ENCODE measurements at places on chromosomes 12 and 14.
A peak's percentile ranks its signal among the peaks of the same experiment; 100 is the strongest.

DNA sequence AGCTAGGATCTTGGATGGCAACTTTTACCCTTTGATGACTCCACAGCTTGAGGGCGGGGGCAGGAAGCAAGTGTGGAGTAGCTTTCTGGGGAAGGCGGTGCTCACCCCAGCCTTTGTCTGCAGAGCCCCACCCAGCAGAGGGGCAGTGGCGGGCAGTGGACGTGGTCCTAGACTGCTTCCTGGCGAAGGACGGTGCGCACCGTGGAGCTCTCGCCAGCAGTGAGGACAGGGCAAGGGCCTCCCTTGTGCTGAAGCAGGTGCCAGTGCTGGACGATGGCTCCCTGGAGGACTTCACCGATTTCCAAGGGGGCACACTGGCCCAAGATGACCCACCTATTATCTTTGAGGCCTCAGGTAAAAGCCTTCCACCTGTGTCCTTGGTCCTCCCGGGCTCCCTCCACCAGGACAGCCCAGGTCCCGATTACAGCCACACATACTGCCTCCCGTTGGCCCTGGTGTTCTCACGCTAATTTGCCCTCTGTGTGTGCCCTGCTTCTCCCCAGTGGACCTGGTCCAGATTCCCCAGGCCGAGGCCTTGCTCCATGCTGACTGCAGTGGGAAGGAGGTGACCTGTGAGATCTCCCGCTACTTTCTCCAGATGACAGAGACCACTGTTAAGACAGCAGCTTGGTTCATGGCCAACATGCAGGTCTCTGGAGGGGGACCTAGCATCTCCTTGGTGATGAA, 1.2 kb downstream of the TAPBPL start:
- DNase-seq: no peak

DNA sequence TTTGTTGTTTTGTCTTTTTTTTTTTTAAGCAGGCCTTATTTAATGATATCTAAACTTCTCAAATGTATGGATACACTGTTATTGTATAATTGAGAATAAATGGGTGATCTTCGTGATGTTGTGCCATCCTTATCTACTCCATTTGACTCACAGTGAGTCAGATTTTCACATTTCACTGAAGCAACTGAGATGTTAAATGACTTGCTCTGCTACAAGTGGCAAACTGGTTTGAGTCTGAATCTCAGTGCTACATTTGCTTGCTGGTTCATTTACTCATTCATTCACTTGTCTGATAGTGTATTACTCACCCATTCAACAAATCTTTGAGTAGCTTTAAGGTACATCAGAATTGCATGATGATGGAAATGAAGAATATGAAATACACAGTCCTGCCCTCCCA, 2.6 kb downstream of the KIAA0586 start:
- DNase-seq: peak; percentile 75

GRCh38 chr12:117067638-117068037, 31.6 kb downstream of the TESC start:
- DNase-seq: no peak

DNA sequence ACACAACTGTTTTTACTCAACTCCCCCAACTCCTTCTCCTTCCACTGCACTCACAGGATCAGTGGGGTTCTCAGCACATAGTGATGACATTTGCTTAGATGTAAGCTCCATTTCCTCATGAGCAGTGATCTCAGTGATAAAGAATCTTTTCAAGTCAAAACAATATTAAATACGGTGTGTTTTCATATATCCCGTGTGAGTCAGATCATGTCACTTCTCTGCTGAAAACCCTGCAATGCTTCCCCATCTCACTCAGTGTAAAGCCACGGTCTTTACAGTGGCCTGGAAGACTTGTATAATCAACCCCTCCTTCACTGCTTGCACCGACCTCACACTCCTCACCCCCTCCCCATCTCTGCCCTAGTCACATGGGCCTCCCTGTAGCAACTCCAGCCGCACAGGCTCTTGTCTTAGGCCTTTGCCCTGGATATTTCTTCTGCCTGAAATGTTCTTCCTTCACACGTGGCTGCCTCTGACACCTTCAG, 149.7 kb upstream of the ARHGAP5 start:
- peak; percentile 96 for DNase-seq

DNA sequence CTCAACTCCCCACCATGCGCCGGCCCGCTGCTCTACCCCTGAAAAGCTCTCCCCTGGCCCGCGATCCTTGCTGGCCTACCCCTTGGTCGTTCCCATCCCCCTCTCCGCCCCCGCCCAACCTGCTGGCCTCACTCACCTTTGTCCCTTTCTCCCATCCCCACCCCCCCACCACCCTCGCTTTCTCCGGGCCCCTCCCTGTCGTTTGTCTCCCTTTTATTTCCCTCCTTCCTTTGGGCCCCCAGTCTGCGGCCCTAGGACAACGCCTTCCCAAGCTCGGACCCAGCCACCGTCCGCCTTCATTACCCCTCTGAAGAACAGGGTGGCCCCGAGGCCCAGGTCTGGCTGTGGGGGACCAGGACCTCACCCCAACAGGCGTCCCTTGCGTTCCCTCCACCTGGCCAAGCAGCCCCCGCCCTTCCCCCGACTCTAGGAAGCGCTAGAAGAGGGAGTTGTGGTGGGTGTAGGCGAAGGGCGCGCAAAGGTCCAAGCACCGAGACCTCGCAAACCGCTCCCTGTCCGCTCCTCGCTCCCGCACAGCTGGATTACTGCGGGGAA, 6.9 kb upstream of the SLC7A7 start:
- DNase-seq: no peak

DNA sequence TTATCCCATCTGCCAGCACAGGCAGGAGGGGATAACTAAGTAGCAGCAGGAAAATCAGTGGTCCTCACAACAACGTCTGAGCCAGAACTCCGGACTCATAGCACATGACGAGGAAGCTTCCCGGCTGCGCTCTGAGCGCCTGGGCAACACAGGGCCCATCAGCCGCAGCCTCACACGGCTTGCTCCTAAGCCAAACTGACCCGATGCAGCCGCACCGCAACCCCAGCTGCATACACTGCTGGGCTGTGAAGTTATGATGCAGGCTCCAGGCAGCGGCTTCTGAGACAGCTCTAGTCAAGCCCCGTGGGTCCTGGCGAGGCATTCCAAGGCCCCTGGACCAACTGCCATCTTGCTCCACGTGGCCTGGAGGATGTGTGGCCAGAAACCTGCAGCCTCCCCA, 28.1 kb downstream of the ZFYVE21 start:
- no peak for DNase-seq

Data from fibroblast of lung (primary cell).